ENCODE measurements at places on chromosomes 5 and 9.

DNA sequence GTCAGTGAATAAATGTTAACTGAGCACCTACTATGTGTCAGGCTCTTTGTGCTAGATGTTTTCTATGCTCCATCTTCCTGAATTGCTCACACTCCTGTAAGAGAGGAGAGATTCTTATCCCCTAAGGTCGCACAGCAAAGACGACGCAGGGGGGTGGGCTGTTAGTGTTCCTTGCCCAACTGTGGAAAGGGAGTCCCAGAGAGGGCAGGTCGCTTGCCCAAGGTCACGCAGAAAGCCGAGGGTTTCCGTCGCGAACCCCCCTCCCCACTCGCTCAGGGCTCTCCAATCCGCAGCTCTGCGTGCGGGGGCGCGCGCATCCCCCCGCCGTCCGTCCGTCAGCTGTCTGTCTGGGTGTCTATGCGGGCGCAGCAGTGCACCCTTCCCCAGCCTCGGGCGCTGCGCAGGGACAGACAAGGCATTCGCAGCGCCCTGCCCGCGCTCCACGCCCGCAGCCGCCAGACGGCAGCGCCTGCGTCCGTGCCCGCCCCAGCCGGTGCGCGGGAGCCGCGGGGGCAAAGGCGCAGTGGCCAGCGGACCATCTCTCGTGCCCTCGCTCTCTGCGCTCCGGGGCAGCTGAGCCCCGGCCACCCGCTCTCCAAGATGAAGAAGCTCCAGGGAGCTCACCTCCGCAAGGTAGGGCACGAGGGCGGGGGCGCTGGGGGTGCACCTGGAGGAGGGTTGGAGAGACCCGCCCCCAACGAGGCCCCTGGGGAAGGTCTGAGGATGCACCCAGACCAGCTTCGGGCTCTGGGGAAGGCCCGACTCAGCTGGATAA, at the start of gene SLC6A7:
TSS of gene SLC6A7 (plus strand) at position 335 of the 775 bp plus-strand sequence. CDS start at position 601, 266 bp downstream.
- no peak for DNase-seq

- no peak for DNase-seq
These were observed 157.0 kb downstream of the GABBR2 start for GRCh38 chr9:98551511-98552286.

GRCh38 chr5:15799014-15799413, 299.0 kb downstream of the FBXL7 start:
- no peak for DNase-seq

GRCh38 chr9:35229779-35230143, 68.0 kb downstream of the UNC13B start:
- DNase-seq = no peak

DNA sequence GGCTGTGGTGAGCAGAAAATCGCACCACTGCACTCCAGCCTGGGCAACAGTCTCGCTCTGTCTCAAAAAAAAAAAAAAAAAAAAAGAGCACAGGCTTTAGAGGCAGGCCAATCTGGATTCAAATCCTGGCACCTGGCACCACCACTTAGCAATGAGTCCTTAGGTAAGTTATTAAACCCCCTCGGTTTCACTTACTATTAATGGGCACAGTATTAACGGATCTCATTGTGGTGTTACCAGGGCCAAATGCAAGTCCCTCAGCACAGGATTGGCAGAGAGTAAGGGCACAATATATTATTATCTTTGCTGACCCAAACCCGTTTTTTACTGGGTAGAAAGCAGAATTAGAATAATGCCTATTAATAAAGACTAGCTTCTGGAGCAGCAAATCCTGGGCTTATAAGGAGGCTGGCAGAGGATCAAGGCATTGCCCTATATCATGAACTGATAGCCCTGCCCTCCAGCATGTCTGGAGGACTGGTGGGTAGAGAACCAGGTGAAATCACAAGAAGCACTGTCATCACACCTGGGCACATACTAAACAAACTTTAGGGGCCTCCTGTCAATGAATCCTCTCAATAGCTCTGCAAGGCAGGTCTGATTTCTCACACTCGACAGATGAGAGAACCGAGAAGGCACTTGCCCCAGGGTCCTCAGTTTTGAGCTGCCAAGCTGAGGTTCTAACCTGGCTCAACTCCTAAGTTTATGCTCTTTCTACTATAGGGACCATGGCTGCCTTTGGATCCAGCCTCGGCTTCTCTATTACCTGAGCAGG, 17.7 kb downstream of the PCDHGC5 start:
- no peak for DNase-seq

DNA sequence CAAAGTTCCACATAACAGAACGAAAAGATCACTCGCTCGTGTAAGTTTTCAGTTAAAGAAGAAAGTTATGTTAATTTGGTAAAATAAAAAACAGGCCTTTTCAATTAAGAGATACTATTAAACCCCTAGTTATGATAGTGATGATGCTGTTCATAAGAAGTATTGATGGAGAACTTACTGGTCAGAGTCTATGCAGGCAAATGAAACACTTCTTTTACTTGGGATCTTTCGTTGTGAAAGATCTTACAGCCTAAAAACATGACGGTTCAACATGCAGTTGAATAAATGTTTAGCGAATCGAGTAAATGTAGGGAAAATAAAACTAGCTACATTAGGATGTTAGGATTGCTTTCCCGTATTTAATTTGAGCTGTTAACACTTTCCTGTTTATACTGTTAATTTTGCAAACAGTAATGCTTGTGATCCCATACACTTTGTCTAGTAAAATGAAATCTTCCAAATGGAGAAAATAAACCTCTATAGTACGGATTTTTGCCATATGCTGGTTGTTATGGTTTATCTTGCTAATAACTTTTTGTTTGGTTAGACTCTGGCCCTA, 2.0 kb downstream of the RHOBTB3 start:
- no peak for DNase-seq

DNA sequence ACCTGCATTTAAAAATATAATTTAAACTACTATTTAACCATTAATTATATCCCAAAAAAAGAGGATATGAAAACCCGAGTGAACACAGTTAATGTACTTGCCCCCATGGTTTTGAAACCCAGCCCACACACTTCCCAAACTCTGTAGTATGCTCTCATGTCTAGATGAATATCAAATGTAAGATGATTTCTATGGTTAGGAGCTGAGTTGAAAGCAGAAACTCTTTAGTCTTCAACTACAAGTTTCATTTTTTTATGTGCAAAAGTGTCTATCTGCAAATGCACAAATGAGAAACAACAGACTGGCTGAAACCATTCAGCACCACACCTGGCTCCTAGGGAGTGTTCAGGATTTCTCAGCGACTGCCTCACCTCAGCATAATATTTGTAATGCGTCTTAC, 183.3 kb downstream of the SEMA5A start:
- DNase-seq = no peak

GRCh38 chr9:19380826-19381075, 715 bp upstream of the RPS6 start:
- no peak for DNase-seq

GRCh38 chr9:122144836-122145591, 14.6 kb downstream of the NDUFA8 start:
- DNase-seq = no peak

DNA sequence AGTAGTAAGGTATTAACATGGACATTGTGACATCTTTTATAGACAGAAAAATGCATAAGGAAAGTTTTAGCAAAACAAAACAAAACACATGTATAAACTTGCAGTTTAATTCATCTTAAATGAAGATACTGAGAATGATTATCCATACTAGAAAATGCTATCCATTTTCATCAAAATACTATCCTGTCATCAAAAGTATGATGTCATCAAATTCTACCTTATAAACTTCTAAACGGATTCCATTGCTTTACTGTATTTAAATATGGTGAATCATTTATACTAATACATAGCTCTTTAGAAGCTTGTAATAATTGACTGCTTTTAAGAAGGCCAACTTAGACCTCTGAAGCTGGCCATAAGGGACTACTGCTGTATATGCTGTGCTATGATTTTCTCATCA, 221.0 kb downstream of the EDIL3 start:
- DNase-seq = no peak

- no peak for DNase-seq
These were observed 13.3 kb upstream of the RUSC2 start for GRCh38 chr9:35476596-35476995.

DNA sequence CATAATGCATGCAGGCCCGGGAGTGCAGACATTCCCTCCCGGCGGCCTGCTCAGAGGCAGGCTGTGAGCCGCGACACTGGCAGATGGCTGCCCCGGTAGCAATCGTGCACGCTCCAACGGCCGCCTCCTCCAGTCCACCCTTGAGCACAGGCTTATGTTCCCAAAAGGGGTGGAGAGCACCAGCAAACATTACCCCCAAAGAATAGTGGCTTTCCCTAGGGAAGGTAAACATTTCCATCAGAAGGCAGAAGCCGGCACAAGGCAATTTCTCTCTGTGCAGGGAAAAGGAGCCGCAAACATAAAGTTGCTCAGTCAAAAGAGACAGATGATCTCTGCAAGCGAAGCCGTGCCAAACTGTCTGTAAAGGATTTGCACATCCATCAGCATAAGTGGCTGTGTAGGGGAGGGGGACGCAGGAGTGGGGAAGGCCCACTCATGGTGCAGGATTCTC, 92.5 kb downstream of the SIL1 start:
- no peak for DNase-seq

DNA sequence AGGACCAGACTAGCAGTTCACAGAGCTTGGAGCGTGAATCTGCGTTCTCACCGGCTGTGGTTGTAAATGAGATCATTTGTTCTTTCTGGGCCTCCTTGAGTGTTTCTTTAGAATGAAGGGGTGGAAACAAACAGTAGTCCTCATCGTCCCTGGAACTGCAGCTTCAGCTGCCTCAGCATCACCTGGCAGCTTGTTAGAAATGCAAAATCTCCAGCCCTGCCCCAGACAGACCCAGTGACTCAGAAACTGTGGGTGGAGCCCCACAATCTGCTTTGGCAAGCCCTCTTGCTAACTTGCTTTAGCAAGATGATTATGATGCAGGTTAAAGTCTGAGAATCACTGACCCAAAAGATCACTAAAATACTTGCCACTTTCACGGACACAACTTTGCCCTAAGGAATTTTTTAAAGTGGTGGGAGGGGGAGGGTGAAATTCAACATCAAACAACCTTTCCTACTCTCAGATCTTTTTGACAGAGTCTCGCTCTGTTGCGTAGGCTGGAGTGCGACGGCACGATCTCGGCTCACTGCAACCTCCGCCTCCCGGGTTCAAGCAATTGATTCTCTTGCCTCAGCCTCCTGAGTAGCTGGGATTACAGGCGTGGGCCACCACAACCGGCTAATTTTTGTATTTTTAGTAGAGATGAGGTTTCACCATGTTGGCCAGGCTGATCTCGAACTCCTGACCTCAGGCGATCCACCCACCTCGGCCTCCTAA, 86.0 kb downstream of the BRINP1 start:
- DNase-seq = no peak

DNA sequence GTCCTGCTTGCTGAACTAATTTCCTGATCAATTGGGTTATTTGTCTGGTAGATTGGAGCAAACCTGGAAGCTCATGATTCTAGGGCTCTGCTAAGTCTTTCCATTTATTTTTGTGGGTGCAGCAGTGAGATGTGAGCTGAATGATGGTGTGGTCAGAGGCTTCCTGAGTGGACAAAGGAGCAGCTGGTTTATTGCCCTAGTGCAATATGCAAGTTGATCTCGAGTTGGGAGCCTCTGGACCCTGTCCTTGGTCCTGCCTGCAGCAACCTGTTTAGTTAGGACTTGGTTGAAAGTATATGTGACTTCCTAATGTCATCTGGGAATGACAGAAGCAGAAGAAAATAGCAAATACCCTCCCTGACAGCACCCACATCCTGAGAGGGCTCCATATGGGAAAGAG, 4.2 kb upstream of the UNC5A start:
- DNase-seq = no peak

DNA sequence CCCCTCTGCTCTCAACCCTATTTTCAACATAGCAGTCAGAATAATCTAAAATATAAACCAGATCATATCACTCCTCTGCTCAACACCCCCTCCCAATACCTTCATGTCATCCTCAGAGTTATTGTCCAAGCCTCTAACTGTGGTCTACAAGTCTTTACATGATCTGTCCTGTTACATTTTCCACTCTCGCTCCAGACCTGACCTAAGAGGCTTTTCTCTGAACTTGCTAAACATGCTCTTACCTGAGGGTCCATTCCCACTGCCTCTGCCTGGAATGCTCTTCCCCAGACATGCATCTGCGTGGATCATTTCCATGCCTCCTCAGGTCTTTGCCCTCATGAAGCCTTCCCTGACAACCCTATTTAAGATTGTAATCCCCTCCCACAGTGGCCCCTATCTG, 12.0 kb downstream of the NIPSNAP3B start:
- DNase-seq = no peak

GRCh38 chr5:71946343-71947030, 160.8 kb upstream of the MAP1B start:
- no peak for DNase-seq

- DNase-seq = no peak
These were observed 283.1 kb upstream of the FAM174A start for GRCh38 chr5:100252037-100252436.

- no peak for DNase-seq
These were observed 4.5 kb upstream of the GMCL2 start for GRCh38 chr5:178191661-178192060.

DNA sequence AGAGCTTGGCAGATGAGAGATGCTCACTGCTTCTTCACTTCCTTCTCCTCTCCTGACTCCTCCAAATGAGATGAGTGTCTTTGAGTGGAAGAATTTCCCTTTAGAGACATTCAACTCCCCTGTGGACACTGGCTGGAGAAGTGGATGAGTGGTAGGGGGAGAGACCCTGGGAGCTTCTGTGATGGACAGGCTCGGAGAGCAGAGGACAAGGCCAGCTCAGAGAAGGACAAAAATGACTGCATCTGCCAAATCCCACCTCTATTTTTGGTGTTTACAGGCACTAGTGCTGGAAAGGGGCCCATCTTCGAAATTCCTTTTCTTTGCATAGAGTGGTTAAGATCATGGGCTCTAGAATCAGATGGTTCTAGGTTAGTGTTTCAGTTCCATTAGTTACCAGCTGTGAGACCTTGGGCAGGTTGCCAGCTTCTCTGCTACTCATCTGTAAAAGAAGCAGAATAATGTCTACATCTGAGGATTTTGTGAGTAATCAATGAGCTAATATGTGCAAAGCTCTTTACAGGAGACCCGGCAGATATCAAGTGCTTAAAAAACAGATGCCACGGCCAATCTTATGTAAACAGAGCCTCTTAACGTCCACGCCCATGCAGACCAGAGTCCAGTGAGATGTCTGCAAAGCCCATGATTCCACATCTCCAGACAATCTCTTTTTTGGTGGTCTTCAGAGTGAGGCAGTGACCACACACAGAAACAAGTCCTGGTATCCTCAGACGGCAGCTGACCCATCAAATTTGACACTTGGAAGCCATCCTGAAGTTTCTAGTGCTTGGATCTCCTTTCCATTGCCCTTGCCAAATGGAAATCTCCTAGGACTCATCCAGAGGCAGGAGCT, 13.6 kb upstream of the COL27A1 start:
- no peak for DNase-seq
